ENCODE measurements at places on chromosomes 5 and 9.

- no peak for DNase-seq
Measured at GRCh38 chr5:31781772-31782171, 142.8 kb downstream of the PDZD2 start.

DNA sequence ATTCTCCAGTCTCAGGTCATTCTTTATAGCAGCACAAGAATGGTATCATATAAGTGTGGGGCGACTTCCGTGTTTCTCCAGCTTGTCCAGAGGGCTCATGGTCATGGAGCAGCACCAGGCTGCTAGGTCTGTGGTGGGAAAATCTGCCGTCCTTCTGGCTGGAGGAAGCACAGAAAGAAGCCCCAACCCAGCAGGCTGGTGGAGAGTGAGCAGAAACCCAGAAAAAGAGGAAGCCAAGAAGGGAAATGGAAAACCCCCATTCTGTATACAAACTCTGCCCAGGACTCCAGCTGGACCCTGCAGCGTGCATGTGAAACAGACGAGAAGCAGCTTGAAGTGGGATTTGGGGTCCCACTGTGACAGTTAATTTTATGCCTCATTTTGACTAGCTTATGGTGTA is 34.3 kb upstream of the OLFM1 start:
- no peak for DNase-seq

- no peak for DNase-seq
Measured at GRCh38 chr5:132394667-132395259, 25.3 kb downstream of the SLC22A5 start.

DNA sequence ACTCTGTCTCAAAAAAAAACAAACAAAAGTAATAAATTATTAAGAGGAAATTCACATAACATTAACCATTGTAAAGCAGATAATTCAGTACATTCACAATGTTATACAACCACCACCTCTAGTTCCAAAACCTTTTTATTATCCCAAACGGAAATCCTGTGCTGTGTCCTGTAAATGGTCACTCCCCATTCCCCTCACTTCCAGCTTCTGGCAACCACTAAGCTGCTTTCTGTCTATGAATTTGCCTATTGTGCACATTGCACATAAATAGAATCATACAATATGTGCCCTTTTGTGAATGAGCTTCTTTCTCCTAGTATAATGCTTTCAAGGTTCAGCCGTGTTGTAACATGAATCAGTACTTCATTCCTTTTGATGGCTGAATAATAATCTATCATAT is 20.8 kb downstream of the C9orf152 start:
- DNase-seq = no peak

DNA sequence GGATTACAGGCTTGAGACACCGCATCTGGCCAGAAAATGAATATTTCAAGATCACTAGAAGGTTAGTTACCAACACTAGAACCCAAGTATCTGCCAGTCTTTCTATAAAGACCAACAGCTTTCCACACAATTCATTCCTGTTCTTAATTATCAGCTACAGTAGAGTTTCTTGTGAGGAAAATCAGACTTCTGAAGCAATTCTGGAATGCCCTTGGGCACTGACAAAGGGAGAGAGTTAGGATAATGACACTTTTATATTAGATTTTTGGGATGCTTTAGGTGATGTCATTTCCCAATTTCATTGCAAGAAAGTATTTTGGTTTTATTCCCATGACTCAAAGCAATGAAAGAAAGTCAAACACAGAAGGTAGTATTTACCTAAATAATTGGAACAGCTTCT is 497.0 kb upstream of the TUSC1 start:
- no peak for DNase-seq

DNA sequence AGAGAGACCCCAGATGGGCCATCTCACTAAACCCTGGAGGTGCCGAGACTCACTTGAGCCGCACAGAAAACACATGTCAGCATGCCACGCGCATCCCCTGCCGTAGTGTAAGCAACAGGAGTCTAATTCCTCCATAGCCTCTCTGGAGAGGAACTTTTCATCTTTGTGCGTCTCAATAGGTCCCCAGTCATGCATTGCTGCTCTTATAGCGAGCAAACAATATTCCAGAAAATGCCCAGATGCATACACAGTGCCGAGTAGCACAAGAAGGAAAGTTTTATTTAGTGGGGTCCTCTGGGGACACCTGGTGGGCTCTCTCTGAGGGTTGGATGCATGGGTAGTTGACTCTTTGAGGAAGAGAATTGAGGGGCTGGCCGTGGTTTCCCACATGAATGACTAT is 97.9 kb upstream of the DAP start:
- DNase-seq = no peak

Data from HEK293T (cell line).